Cerebellar nuclear complex (tissue), 1 donor: ENCODE measurements at places on chromosomes 4 and X.

- DNase-seq: no peak
Observed at GRCh38 chr4:118033148-118034052, 886 bp upstream of the NDST3 start.

DNA sequence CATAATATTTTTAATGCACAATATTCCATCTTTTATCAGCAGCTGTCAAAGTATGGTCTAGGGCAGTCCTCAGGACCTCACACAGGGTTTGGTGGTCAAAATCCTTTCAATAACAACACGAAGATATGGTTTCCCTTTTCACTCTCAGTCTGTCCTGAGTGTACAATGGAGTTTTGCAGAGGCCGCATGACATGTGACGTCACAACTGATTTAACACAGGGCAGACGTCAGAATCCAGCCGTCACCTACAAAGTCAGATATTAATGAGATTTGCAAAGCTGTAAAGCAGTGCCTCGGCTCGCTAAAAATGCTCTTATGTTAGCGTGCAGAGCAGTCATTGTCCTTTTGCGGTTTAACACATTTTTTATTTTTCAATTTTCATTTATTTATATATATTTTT lies 12.5 kb downstream of the ABLIM2 start:
- no peak for DNase-seq

DNA sequence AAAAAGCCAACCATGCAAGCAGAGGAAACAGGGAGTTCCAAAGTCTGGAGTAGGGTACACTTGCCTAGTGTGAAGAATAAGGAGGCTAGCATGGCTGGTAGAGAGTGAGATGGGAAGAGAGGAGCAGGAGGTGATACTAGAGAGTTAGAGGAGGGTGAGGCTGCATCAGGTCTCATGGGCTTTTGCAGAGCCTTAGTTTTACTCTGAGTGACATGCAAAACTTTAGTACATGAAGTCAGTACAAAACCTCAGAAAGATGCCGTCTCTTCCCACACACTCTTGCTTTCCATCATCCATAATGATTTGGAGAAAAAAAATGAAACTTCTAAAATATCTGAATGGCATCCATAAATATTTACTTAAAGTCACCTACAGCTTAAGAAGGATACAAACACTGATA lies 5.0 kb downstream of the OPRPN start:
- DNase-seq: no peak

DNA sequence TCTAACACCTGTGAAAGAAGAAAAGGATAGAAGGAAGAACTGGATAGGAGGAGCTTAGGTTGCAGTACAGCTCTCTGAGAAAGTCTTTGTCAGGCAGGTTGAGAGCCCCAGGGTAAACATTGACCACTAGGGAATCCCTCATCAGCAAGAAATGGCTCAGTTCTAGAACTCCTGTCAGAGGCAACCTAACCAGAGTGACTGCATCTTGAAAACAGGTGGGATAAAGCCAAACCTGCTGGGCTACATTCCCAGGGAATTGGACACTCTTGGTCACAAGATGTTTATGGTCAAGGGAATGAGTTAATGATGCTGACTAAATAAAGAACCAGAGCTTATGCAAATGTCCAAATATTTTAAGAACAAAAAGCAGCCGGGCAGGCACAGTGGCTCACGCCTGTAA lies 108.3 kb upstream of the MED14 start:
- no peak for DNase-seq

- DNase-seq: no peak
Observed at GRCh38 chr4:97003715-97004114, 1139.6 kb downstream of the STPG2 start.

- DNase-seq: no peak
Observed at GRCh38 chrX:11781133-11781532, 23.1 kb downstream of the MSL3 start.
